ENCODE measurements at places on chromosomes 13 and 19.

DNA sequence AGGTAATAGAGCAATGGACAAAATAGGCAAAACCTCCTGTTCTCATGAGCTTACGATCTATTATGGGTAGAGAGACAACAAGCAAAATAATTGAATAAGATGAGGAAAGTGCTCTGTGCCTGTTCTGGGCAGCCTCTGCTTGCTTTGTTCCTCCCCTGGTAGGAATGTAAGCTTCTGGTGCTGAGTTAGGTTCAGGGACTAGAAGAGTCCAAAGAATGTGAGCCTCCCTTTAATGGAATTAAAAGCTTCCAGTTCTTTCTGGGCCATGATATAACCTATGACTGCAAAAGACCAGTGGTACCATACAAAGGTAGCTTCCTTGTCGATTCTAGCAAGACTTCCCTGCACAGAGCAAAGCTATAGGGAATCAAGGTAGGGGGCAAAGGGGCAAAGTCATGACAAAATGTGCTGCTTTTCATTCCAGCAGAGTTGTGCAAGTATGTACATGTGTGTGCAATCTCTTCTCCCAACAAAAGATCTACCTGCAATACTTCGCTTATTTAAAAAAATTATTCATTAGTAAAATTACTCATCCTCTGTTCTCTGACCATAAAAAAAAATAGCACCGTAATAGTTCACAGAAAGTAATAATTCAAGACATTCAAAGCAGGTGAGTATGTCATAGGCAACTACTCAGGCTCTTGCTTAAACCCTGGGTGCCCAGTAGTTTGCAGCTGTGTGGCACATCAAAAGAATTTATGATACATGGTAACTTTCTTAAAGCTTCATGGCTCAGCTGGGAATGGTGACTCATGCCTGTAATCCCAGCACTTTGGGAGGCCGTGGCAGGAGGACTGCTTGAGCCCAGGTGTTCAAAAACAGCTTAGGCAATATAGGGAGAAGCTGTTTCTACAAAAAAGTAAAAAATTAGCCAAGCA, 21.4 kb downstream of the ACOD1 start:
- DNase-seq, result no peak

DNA sequence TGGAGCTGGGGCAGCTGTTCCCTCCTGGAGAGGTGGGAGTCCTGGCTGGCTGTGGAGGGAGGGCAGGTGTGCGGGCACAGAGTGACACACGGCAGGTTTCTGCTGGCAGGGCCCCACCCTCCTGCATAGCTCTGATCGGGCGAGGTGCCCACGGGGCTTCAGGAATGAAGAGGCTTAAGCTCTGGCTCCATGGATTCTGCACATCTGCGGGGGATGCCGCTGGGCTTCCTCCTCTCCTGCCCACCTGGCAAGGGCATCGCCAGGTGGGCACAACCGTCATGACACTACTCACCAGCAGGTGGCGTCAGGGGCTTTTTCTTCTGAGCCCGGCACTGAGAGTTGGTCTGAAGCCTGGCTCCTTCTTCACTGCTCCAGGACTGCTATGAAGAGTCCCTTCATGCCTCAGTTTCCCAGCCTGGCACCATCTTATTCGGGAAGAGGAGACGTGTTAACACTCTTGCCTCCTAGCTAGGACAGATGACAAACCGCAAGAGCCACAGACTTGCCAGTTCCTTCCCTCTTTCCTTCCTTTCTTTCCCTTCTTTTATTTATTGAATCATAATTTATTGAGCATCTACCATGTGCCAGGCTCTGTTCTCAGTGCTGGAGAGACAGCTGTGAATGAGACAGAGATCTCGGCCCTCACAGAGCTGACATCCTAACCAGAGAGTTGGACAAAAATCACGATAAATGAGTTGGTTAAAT, 15.2 kb upstream of the PAK4 start:
- DNase-seq, result peak; percentile 50

GRCh38 chr13:111626371-111627305, 306.2 kb downstream of the TEX29 start:
- no peak for DNase-seq

DNA sequence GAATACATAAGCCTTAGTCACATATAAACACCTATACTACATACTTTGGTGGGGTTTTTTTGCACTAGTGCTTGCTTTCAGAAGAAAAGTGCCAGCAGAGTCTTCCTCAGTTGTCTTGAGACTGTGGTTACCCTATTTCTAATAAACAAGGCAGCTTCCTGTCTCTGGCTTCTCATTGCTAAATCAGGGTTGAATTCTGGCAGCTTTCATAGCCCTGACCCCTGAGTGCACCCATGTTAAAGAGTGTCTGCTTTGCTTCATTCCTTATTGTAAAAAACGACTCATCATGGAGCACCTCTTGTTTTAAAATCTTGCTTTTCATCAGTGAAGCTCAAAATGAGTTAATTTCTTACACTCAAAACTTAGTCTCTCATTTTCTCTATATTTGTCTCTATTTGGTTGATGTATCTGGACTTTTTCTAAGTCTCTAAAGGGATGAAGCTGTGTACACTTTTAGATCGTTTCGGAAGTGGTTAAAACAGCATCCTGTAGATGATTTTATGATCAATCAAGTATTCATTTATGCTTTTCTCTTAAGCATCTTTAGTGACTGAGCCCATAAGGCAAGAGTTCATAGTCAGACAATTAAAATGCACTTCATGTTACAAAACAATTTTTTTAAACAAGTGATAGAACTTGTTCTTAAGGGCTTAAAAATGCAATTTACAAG, 72.1 kb downstream of the KLF12 start:
- DNase-seq, result no peak

Measured in stimulated activated CD8-positive, alpha-beta memory T cell treated with anti-CD3 and anti-CD28 coated beads, Interleukin-4, amount 100 ng/mL, for 1 hour (primary cell).